ENCODE measurements at places on chromosomes 7 and 10.

GRCh38 chr7:75966190-75966961, 28.0 kb downstream of the TMEM120A start:
- DNase-seq, result no peak

- DNase-seq, result no peak
These were observed 12.6 kb upstream of the UBE2D1 start for GRCh38 chr10:58322072-58322834.

DNA sequence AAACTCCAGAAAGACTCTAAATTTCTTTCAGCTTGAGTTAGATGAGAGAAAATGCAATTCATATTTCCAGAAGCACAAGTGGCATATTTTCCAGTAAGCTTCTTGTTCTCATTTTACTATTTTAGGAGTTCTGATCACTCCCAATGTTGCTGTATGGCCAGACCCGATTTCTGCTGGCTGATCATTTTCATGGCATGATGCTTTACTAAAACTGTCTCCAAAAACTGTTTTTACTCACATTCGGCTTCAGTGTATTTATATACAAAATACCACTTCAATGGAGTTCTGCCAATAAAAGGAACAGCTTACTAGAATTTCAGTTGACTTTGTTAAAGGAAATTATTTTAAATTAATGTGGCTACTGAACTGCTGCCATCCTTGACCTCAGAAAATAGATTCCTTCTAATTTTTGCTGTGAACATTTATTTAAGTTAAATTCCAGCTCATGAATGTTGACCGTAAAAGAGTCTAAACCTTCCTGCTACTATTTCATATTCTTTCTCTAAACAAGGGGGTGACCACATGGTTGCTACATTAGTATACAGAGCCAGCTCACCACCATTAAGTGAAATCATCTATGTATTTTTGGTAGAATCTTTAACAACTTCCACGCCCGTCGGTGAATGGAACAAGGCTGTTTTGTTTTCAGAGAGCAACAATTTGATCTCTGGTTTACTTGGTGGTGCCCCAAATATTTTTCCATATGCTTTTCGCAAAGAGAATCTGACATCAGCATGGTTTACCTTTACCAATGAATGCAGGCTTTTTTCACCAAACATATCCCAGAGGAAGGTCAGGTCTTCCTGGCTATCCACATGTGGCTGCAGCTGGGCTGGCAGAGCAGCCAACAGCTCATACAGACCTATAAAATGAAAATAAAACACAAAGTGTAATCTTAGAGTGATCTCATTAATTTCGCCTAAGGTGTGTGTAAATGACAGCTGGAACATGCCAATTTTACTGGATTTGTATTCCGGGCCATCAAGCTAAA, 101.2 kb downstream of the MPP7 start:
- DNase-seq, result no peak

- DNase-seq, result no peak
These were observed 60.1 kb downstream of the CARD11 start for GRCh38 chr7:2983586-2983985.

DNA sequence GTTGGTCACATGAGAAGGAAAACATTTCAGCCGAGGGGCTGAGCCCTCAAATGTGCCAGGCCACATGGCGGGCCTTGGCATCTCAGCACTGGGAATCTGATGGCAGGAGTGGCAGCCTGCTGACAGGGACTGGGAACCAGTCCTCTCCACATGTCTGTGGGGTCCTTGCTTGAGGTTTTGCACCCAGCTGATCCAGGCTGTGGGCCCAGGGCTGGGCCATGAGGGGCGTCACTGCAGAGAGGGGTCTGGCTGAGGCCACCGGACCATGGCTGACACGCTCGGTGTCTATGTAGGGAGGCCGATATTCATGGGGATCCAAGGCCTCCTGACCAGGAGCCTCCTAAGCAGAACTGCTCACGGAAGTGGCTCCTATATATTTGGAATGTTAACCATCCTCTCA, 31.0 kb upstream of the PWWP2B start:
- no peak for DNase-seq

- DNase-seq, result no peak
These were observed 72.5 kb downstream of the CDK6 start for GRCh38 chr7:92763636-92764423.
